ENCODE measurements at places on chromosomes 3 and 15.
A peak's percentile ranks its signal among the peaks of the same experiment; 100 is the strongest.

- DNase-seq = no peak
Observed at GRCh38 chr15:90230071-90230494, 3.7 kb downstream of the CIB1 start.

DNA sequence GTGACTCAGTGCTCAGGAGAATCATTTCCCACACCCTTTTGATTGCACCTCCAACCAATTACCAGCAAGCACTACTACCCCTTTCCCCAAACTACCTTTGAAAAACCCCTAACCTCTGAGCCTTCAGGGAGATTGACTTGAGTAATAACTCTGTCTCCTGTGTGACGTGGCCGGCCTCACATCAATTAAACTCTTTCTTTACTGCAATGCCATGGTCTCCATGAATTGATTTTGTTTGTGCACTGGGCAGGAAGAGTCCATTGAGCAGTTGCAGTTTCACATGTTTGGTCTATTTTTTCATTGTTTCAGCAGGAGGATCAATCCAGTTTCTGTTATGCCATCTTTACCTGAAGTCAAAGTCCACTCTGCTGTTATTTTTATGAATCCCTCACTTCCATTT, 32.4 kb downstream of the SCN11A start:
- no peak for DNase-seq

DNA sequence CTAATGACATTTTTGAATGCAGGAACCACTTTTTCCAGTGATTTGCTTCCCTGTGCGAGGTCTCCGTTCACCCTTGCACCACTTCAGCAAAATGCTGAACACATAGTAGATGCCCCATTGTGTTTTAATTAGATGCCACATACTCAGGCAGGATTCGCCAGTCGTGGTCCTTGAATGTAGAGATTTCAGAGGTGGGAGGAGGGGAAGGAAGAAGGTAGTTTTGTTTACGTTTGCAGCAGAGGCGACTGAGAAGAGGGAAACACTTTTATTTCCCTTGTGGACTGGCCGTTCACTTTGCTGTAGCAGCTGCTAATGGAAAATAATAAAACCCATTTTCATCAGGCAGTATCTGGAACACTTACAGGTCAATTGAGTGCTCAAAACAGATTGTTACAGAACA, 262.8 kb upstream of the TBL1XR1 start:
- DNase-seq = no peak

GRCh38 chr3:65439641-65440284, 599.0 kb downstream of the MAGI1 start:
- DNase-seq = peak; percentile 84

DNA sequence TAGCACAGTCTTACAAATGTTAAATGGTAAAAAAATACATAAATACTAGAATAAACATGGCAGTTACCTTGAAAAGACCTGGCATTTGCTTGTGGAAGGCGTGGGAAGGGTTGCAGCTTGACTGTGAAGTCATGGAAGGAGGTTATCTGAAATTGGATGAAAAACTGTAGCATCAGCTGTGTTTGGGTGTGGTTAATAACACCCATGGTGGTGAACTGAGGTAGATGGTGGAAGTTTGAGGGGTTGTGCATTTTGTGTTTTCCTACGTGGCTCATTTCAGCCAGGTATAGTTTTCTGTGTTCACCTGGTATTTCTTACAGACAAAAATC, 46.5 kb downstream of the PSMD6 start:
- DNase-seq = no peak

DNA sequence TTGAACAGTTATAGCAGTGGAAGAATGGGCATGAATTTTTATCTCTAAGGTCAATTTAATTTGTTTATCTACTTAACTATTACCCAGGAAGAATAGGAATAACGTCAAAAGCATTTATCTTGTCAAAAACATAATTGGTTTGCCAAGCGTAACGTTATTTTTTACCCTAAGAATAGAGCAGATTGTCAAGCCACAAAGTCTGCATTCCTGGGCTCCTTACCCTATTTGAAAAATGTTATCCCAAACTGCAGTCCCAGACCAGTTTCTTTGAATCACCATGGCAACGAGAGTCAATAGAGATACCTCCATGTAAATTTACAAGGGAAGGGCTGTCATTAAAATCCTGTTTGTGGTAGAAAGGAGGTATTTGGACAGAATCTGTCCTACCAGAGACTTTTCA, 61.1 kb downstream of the CPNE4 start:
- DNase-seq = no peak

DNA sequence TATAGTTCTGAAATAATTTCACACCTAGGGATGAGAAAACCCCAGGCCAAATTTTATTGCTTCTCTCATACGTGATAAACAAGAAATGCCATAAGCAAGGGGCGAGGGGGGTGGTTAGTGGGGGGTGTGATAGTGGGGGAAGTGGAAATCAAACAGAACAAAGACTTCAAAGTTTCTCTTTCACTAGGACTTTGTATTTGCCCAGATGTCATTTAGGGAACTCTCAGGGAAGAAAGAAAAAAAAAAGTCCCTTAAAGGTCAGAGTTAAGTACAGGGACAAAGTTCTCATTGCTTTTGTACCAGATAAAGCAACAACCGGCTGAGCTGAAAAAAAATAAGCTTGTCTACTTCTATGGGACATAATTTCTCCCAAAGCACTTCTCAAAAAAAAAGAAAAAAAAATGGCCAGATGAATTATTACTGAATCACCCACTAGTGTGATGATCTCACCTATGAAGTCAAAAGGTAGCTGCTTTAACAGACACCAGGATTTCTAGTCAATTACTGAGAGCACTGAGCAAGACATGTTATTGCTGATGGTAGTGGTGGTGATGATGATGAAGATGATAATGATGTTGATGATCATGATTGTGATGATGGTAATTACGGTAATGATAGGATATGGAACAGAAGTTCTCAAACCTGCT, 56.2 kb downstream of the FHIT start:
- DNase-seq = no peak

DNA sequence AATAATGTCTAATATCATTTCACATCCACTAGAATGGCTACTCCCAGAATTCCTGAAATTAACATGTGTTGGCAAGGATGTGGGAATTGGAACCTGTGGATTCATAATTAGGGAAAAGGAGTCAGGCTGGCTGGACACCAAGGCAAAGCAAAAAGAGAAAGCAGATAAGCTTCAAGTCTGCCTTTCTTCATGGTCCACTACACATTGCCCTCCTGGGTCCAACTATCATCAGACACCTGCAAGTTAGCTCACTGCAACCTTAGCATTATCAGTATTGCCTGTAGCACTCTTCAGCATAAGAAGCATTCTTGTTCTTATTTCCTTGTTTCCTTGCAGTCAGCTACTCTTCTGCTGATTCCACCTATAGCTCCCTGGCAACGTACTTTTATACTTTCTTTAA, 124.3 kb downstream of the ZNF280D start:
- DNase-seq = no peak

DNA sequence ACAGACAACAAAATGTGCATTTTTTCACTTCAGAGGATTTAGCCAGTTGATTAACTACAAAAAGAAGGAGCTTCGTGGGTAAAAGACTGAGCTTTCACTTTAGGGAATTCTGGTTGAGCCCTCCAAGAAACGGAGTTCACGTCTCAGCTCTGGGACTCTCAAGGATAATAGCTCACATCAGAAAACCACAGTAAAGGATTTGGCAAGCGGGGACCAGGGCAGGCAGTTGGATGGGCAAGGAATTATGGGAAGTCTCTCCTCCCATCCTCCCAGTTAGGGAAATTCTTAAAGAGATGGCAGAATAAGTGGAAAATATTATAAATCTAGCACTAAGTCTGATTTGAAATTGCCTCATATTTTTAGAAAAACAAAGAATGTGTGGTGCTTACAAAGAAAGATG, 188.3 kb upstream of the EOMES start:
- no peak for DNase-seq

GRCh38 chr3:141575879-141576743, 89.3 kb downstream of the RASA2 start:
- no peak for DNase-seq

DNA sequence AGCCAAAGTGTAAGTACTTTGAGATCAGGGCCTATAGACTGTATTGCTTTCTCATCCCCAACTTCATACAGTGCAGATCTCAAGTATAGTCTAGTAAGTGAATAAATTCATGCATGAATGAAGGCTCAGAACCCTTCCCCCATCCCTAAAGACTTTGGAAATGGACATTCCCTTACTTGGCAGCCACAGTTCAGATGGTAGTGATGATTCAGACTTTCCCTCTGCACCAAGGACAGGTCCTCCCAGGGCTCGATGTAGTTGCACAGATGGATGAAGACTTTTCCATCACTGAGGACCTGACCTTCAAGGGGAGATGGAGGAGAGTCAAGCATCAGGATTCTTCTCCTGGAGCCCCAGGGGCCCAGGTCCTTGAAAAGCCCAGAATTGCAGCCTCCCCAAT, 4.6 kb downstream of the TIMP4 start:
- DNase-seq = no peak

GRCh38 chr3:141764986-141765385, 1.8 kb downstream of the GRK7 start:
- no peak for DNase-seq

DNA sequence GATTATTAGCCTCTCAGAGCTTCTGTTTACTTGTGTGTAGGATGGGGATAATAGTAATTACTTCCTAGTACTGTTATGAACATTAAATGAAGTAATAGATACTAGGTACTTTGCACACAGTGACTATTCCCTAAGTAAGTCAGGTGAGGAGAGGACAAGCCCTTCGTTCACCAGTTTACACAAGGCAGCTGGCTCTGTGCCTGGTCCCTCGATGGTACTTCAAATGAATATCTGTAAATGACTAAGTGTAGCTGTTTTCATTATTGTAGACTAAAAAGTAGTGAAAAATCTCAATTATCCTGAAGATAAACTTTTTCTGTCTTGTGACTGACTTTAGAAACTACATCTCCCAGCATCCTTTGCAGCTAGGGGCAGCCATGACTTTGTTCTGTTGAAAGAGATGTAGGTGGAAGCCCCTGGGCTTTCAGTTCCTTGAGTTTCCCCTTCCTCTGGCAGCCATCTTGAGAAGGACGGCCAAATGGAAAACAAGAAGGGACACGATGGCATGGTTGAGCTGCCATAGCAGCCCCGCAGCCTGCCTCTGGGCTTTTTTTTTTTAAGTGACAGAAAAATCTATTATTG, 11.7 kb upstream of the WNT7A start:
- DNase-seq = peak; percentile 60

DNA sequence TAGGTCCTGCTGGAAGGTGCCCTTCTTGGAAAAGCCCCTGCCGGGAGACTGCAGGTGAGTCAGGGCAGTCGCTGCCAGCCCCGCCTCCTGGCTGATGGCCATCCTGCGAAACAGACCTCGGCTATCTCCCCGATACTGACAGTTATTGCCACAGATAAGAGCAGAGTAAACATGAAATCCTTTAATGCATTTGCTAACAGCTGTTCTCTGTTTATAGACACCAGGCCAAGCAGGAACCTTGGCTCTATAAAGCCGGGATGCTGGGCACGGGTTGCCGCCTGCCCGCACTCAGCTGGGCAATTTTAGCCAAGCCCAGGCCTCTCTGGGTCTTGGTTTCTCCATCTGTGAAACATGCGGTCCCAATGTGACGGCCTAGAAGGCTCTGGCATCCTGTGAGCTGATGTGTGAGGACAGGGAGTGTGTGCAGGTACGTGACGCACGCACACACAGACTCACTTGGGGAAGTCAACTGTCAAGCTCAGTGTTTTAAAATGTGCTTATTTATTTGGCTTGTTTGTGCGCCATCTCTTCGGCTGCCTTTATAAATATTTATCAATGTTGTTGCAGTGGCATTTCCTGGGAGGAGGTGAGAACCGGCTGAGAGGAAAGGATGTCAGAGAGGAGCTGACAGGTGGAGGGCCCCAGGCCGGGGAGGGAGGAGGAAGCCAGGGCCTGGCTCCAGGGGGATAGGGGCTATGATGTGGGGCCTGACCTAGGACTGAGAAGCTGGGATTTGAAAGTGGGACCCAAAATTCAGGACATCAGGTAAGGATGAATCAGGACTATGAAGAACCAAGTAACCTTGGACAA, 50.8 kb upstream of the PRR23E start:
- DNase-seq = no peak

DNA sequence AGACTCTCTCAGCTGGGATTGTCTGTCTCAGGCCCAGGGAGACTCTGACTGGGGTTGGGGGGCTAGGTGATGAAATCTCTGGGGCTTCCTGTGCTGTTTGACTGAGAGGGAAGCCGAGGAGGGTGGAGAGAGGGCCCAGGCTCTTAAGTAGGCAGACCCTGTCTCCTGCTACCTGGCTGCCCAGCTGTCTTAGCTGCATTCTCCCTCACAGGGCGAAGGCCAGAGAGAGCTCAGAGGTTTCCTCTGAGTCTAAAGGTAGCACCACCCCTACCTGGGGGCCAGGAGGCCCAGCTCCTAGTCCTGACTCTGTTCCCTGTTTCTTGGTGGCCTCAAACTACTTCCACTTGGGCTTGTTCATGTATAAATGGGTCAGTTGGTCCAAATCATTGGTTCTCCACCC, 24.4 kb downstream of the SMAD6 start:
- no peak for DNase-seq

- peak; percentile 14 for DNase-seq
Observed at GRCh38 chr3:148643389-148643840, 54.3 kb upstream of the AGTR1 start.

- DNase-seq = no peak
Observed at GRCh38 chr15:77031376-77032050, 36.6 kb downstream of the PSTPIP1 start.

- DNase-seq = no peak
Observed at GRCh38 chr3:78660957-78661356, 1106.8 kb downstream of the ROBO1 start.

DNA sequence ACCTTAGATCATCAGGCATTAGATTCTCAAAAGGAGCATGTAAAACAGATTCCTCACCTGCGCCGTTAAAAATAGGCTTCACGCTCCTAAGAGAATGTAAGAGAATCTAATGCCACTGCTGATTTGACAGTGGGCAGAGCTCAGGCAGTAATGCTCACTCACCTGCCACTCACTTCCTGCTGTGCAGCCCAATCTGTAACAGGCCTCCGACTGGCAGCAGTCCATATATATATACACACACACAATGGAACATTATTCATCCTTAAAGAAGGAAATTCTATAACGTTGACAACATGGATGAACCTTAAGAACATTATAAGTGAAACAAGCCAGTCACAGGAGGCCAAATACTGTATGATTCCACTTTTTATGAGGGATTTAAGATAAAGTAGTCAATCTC, 24.5 kb downstream of the ZNF148 start:
- no peak for DNase-seq

DNA sequence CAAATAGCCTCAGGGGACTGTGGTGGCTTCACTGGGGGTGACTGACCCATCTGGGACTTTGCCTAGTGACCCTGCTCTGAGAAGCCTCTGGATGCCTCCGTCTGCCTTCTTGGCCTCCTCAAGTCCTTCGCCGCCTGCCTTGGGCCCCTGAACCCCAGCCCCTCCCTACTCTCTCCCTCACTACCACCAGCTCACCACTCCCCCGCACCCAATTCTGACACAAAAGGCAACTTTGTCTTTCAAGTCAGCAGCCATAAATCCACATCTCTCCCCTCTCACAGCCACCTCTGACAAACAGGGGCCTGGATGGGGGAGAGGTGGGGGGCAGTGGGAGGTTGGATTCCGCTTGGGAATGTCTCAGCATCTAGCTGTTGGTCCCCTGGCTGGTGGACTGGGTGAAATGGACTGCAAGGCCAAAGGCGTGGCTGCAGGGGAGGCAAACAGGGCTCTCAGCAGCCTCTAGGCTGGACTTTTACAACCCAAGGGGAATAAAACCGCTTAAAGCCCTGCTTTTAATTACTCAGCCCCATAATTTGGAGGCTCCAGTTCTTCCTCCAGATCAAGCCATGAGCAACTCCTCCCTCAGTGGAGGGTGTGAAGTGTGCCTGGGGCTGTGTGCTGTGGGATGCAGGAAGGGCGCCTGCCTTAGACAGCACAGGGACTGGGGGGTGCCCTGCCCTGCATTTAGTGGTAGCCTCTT, 33.4 kb downstream of the IGDCC3 start:
- peak; percentile 43 for DNase-seq

- no peak for DNase-seq
Observed at GRCh38 chr3:16075647-16076046, 98.8 kb upstream of the GALNT15 start.

All from ELF-1 (cell line).